Glutamatergic neuron (in vitro differentiated cells): ENCODE measurements at places on chromosomes 1 and 21. TPM values are rescaled to one million over a fixed set of nuclear protein-coding genes. Genes with fewer than 3 reads are reported as not detected.

DNA sequence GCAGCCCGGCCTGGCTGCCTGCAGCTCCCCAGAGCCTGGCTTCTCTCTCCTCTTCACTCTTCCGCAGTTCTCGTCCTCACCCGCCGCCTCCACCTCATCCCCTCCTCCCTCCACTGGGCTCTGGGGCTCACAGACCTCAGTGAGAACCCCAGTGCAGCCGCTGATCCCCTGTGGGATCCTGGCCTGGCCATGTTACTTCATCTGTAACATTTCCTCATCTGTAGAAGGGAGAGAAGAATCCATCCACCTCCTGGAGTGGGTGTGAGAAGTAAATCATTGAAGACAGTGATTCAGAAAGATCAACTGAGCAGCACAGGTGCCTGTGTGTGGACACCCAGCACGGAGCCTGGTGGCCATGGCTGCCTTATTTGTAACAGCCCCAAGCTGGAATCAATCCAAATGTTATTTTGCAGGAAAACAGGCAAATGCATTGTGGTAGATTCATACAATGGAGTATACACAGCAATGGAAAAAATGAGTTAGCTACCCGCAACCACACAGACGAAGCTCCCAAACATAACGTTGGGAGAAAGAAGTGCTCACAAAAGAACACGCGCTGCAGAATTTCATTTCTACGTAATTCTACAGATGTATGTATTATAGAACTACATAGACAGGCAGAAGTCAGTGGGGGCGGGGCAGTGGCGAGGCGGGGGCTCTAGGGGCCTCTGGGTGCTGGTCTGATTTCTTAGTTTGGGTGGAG is 8.7 kb downstream of the LAPTM5 start:
- no peak for DNase-seq

Gene TSNAX
- 41.1 TPM for total RNA-seq

GRCh38 chr1:61865646-61866220 is 123.5 kb downstream of the PATJ start:
- no peak for DNase-seq

- no peak for DNase-seq
Observed at GRCh38 chr1:50603274-50604271, 180.3 kb upstream of the DMRTA2 start.
